HS-5 (cell line): ENCODE measurements at places on chromosomes 5 and 9.

GRCh38 chr5:151772846-151773561, 1.2 kb downstream of the G3BP1 start:
- no peak for DNase-seq

GRCh38 chr5:112930082-112930344, 8.0 kb upstream of the REEP5 start:
- DNase-seq: no peak

- no peak for DNase-seq
Measured at GRCh38 chr9:96447406-96447805, 2.6 kb upstream of the HABP4 start.

GRCh38 chr5:53109056-53109442, 508 bp downstream of the MOCS2 start:
- DNase-seq: no peak

GRCh38 chr9:83596899-83597504, 25.9 kb upstream of the IDNK start:
- DNase-seq: no peak

GRCh38 chr9:116720111-116720510, 33.0 kb downstream of the TRIM32 start:
- DNase-seq: no peak

- no peak for DNase-seq
Measured at GRCh38 chr5:2166979-2167377, 284.3 kb upstream of the IRX4 start.
